CD8-positive, alpha-beta memory T cell (primary cell): ENCODE measurements at places on chromosomes 7 and 10.

- DNase-seq, result no peak
Measured at GRCh38 chr7:45148653-45148973, 9.0 kb upstream of the RAMP3 start.

- no peak for DNase-seq
Measured at GRCh38 chr7:157002819-157003421, 7.5 kb downstream of the MNX1 start.

DNA sequence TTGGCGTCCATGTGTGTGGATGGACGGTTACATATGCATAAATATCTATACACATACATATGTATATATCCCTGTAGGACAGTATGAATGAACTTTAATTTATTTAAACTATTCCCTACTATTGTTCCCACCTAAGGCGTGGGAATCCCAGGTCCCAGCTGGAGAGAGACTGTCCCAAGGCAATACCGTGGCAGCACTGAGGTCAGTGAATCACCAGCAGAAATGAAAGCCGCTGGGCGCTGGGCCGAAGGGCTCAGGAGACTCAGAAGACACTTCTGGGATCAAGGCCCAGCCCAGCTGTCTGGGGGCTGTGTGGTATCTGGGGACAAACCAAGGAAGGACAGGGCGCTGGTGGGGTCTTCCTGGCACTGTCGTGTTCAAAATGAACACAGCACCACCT lies 49.6 kb upstream of the MYL10 start:
- no peak for DNase-seq

DNA sequence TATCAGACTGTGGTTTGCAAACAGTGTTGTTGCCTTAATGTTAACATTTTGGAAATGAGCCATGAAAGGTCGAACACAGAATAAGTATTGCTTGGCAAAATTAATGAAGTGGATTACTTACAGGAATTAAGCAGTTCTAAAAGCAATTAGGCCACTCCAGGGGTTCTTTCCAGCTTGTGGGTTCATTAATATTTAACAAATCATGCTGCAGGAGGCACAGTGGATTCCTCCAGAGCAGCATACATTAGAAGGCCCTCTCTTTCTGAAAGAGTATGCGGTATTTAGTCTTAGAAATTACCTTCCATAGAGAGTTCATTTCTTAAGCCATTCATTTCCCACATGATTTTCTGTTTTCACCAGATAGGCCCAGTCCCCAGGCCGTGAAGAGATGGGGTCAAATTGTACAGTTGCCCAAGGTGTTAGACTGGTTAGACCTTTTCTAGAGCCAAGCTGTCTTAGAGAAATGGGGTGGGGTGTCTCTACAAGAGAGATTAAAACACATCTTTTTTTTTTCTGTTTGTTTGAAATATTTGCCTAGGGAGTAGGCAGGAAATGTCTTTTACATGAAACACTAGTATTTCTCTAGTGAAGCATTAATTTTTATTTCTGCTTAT lies 40.0 kb upstream of the AGR3 start:
- no peak for DNase-seq

DNA sequence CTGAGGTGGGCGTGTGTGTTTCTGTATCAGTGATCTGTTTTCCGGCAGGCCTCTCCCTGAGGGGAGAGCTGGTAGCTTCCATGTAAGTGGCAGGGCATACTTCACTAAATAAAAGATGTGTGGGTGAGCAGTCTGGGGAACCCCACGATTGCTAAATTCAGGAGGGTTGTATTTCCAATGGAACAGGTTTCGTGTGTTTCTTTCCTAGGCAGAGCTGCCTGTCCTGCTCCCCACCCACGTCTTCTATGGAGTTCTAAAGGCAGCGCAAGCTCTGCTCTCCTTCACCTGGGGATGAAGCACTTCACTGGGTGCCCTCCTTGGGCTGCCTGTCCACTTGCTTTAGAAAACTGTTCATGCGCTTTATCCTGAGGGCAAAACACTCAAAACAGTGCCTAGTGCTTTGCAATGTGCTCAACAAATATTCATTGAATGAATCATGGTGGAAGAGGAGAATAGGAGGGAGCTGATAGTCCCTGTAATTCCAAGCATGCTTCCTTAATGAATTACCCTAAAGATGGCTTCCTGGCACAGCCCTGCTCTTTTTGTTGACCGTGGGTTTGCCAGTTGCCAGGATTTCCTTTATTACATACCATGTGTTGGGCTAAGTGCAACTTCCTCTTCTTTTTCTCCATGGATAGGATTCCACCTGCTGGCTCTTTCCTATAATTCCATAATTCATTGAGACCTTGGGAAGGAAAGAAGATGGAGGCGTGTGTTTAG lies 50.6 kb upstream of the SRPK2 start:
- no peak for DNase-seq

- DNase-seq, result no peak
Measured at GRCh38 chr7:126720232-126720631, 532.5 kb downstream of the GRM8 start.

DNA sequence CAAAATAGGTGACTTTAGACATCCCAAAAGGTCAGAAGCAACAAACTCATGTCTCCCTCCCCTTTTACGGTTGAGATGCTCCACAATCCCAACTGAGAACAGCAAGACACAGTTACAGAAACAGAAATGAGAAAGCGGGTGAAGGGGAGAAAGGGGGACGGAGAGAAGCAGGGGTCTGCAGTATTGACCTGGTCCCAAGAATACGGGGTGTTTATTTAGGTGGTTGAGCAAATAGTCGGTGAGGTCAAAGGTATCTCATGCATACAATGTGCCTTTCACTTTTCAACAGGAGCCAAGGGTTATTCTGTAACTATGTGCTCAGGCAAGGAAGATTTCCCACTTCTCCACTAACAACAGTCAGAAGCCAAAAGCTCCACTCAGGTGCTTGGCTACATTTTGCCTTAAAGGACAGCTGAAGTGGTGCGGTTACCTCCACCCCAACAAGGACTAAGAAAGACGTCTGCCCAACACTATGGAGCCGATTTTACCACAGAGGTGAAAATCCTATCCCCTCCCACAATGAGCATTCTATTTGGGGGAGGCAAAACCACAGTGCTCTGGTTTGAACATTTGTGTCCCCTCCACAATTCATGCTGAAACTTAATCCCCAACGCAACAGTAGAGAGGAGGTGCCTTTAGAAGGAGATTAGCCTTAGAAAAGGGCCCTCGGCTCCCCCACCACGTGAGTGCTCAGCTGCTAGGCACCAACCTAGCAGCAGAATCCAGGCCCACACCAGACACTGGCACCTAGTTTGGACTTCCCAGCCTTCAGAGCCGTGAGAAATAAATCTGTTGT lies 77.9 kb downstream of the PARD3 start:
- no peak for DNase-seq

- no peak for DNase-seq
Measured at GRCh38 chr7:55063633-55064032, 44.8 kb downstream of the EGFR start.

DNA sequence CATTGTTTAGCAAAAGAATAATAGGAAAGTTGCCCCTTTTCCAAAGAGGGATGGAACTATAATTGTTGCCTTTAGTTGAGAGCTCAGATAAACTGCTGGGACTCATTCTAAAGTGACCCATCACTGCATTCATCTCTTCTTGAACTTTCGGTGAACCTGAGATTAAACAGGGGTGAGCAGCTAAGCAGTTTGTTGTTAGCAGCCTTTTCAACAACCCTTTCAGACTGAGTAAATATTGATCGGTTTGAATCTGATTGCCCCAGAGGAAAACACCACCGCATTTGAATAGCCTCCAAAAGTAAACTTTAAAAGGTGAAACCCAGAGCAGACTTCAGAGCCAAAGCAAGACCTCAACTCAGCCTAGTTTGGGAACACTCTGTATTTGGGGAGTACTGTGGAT lies 4.7 kb downstream of the HOXA1 start:
- DNase-seq, result no peak

GRCh38 chr10:59290448-59290847 lies 71.9 kb downstream of the FAM13C start:
- no peak for DNase-seq

DNA sequence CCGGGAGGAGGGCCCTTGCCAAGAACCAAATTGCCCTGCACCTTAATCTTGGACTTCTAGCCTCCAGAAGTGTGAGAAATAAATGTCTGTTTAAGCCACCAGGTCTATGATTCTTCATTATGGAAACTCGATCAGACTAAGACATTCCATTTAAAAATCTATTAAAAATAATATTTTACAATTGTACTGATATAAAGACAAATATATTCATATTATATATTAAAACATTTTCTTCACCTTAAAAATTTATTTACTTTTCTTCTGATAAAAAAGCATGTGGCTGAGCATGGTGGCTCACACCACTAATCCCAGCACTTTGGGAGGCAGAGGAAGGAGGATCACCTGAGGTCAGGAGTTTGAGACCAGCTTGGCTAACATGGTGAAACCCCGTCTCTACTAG lies 72.4 kb upstream of the CHST15 start:
- no peak for DNase-seq

GRCh38 chr7:107874605-107875446 lies 16.2 kb upstream of the DLD start:
- DNase-seq, result peak; percentile 53

DNA sequence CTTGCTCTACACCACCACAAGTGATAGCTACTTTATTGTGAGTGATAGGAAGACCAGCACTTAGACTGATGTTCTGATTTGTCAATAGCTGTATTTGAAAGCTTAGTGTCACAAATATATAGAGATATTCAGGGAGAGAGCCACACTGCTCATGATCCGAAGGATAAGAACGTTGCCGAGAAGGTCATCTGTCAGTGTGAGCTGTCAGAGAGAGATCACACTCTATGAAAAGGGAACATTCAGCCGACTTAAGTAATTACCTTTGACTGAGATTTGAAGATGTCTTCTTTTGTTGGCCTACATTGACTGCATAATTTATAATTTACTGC lies 322.6 kb downstream of the TFEC start:
- no peak for DNase-seq

GRCh38 chr10:121819049-121819448 lies 108.8 kb downstream of the ATE1 start:
- no peak for DNase-seq

GRCh38 chr10:96401036-96401435 lies 42.2 kb upstream of the OPALIN start:
- no peak for DNase-seq

DNA sequence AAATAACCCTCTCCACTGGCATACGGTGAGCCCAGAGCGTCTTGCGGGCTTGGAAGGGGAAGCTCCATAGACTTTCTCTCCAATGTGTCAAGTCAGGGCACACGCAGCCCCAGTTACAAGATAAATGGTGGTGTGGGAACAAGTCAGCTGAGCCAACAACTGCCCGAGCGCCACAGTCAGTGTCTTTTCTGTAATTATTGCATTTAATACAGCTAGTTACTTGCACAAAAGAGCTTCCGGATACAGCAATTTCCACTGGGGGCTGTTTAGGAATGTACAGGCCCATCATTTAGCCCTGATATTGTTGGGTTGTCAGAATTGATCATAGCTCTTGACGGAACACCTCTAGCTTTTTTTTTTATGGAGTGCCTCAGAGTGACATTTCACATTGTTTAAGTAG lies 193.5 kb upstream of the SP8 start:
- no peak for DNase-seq

DNA sequence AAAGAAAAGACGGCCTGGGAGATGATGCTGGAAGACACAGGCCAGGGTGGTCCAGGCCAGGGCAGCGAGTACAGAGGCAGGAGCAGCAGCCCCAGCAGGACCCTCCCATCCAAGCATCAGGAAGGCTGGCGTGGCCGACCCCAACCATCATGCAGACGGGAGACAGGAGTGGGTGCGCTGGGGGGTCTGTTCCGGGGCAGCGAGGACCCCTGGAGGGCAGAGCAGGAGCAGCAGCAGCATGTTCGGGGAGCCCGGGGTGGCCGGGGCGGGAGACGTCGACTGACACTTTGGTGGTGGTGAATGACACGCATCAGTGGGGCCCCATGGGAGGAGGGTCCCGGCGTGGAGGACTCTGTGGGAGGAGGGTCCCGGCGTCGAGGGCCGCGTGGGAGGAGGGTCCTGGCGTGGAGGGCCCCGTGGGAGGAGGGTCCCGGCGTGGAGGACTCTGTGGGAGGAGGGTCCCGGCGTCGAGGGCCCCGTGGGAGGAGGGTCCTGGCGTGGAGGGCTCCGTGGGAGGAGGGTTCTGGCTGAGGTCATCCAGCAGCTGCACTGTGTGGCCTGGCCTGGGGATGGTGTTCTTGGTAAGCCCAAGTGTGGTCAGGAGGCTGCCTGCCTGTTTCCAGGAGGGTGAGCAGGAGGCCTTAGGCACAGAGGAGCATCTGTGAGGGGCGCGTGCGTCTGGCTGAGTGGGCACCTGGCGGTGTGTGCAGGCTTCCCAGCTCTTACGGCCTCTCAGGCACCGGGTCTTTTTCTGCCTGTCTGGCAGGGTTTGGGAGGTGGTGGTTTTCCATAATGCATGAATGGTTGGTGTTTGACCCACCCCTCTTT lies 38.9 kb downstream of the FAM20C start:
- no peak for DNase-seq

- no peak for DNase-seq
Measured at GRCh38 chr7:140027858-140028257, 34.9 kb downstream of the PARP12 start.

- no peak for DNase-seq
Measured at GRCh38 chr10:128209862-128210214, 83.6 kb upstream of the MKI67 start.

DNA sequence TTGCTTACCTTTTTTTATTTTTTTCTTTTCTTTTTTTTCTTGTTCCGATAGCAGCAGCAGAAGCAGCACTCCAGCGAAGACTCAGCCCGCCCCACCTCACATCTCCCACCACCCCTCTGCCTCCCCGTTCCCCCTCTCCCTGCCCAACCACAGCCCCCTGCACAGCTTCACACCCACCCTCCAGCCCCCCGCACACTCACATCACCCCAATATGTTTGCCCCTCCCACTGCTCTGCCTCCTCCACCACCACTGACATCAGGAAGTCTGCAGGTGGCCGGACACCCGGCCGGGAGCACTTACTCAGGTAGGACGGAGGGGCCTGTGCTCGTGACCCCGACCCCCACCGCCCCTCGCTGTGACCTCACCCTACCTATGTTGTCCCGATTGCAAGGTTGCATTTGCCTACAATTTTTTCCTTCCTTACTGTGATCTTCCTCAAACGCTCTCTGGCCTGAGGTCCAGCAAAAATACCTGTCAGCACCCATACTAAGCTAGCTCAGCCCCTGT lies 367.2 kb upstream of the GALNT17 start:
- DNase-seq, result no peak

GRCh38 chr10:69213591-69214311 lies 6.4 kb upstream of the HKDC1 start:
- DNase-seq, result no peak

- peak; percentile 44 for DNase-seq
Measured at GRCh38 chr10:97081621-97082235, 104.0 kb downstream of the SLIT1 start.

DNA sequence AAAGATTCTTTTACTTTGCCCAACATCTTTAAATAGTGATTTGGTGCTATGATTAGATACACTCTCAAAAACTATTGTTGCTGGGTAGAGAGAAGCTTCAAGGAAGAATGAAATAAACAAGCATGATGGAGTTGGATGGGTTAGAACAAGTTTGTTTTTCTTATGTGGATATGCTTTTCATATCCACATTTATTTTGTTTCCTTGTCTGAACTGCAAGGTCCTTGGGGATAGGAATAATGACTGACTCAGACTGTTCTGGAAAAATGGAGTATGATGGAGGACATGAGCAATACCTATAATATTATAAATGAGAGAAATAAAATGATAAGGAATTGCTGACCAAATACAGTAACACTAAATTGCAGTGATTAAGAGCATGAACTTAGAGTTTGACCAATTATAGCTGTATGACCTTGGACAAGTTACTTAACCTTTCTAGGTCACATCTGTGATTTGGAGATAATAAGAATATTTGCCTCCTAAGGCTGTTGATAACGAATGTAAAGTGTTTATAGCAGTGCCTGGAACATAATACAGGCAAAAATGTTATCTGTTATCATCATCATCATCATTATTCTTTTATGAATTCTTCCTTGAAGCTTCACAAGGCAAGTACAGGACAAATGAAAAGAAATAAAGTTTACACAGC lies 847.5 kb downstream of the LRMDA start:
- no peak for DNase-seq
